ENCODE measurements at places on chromosomes 13 and 19.

- DNase-seq: no peak
These were observed 3.0 kb downstream of the PTOV1 start for GRCh38 chr19:49853852-49854377.

DNA sequence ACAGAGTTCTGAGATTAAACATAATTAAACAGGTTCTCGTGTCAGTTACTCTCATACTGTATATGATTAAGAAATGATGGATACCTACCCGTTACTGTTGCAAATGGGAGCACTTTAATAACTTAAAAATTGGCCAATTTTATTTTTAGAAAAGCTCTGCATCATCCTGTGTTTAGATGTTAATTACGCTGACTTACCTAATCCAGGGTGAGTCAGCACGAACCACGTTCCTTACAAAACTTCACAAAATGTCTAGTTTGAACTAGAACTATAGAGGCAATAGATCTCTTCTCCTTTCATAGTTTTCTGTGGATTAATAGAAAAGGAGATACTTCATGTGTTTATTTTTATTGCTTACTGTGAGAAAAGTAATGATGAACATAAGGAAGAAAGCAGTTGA is 363.9 kb downstream of the MYO16 start:
- no peak for DNase-seq

DNA sequence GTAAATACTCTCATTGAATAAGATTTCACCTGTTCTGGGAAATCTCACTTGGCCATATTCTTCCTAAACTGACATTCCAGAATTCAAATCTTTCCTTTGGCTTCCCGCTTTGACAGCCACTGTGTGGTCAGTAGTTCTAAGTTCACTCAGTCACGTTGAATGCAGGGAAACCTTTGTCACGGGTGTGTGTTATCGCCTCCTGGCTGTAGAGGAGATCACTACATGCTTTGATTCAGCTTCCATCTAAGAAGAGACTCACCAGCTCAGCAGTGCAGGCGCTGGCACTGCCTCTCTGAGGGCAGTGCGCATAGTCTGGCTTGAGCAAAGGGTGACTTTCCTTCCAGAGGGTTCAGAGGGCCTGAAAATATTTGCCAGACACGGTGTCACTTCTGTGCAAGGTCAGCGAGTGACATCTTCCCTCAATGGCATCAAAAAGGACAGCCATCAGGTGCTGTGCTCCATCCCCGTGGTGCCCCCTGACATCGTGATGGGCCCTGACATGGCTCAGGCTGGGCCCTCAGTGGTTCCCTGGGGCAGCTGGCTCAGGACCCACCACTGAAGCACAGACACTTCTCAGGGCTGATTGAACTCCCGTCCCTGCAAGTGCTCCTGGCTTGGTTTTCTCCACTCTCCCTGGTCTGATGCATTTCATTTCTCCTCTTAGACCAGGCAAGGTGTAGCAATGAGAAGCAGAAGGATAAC is 635.4 kb upstream of the ARGLU1 start:
- peak; percentile 26 for DNase-seq

- DNase-seq: no peak
These were observed 193.1 kb downstream of the KCTD12 start for GRCh38 chr13:76693086-76693485.

- no peak for DNase-seq
These were observed 207.6 kb downstream of the DACH1 start for GRCh38 chr13:71659404-71659803.

DNA sequence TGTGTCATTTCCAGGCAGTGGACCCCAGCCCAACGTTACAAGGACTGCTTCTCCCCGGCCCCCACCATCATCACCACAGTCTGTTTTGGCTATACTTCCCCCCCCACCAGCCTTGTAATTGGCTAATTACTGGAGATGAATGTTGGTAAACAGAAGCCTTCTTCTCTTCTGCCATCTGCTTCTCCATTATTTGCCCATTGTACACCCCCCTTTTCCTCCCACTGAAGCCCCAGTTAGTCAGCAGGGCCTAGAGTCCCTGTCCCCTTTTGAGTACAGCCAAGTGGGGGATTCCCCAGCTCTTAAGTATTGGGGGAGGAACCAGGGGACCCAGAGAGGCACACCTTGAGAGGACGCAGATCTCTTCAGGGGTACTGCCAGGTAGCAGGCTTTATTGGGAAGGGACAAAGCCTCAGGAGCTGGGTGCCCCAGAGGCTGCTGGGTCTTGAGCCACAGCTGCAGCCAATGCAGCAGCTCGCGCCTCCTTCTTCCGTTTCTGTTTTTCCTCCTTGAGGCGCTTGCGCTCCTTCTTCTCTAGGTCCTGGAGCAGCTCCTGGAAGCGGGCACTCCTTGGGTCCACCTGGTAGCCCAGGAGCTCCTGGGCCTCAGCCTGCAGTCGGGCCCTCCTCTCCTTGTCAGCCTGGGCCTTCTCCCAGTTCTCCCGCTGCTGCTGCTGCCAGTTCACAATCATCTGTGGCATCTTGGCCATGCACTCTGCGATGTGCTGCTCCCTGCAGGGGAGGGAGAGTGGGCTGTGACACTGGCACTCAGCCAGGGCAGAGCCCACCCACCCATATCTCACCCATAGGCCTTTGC is 3.0 kb downstream of the GADD45GIP1 start:
- no peak for DNase-seq
